ENCODE measurements at places on chromosomes 4 and X.

- no peak for DNase-seq
Measured at GRCh38 chrX:106903291-106903824, at the start of gene RIPPLY1. RIPPLY1 (minus strand) TSS chrX:106903341; CDS start chrX:106903287, 54 bp downstream.

DNA sequence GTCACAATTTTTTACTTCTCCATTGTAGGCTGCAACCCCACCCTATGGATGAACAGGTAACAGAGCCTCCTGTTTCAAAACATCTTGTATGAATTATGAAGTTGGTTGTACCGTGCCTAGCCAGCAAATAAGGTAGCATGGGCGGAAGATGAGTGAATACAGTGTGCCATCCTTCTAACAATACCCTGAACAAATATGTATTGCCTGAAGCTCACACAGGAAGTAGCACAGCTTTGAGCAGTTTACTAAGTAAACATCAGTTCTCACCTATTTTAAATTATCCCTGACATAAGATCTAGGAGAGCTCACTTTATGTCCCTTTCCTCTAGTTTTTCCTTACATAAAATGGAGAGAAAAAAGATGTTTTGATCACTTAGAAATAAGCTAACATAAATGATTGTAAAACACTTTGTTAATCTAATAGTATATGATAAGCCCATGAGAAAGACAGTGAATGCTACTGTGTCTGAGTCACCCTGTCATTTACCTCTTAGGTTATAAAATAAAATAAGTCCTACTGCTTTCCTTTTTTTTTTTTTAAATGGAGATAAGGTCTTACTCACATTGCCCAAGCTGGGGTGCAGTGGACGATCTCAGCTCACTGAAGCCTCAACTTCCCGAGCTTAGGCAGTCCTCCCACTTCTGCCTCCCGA is 36.6 kb downstream of the GRSF1 start:
- no peak for DNase-seq

DNA sequence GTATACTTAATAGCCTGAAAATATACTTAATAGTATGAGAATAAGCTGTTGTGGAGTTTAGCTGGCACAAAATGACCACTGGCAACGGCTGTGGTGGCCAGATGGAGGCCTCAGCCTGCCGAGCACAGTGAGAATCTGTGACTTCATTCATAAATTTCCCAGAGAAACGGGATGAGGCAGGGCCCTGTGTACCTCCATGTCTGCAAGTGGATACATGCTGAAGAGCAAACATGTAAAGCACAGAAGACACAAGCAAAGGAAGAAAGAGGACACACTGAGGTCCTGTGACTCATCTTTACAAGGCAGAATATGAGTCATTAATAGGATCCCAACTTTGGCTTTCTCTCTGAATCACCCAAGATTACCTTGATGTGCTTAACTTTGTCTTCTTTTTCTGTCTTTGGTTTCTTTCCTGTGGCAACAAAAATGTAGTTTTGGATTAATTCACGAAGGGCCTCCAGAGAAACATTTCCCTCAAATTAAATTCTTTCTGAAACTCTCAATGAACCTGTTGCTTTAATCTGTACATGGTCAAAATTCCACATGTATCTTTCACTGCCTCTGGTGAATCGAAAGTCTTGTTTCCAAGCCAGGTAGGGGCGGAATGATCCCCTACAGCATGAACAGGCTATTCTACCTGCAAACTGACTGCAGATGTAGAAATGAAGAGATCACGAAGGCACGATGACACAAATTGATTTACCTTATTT is 56.4 kb downstream of the IRF2 start:
- DNase-seq: no peak

GRCh38 chr4:173135241-173135847 is 33.3 kb upstream of the GALNT7 start:
- DNase-seq: no peak

GRCh38 chr4:41323179-41323578 is 66.5 kb downstream of the UCHL1 start:
- DNase-seq: no peak

DNA sequence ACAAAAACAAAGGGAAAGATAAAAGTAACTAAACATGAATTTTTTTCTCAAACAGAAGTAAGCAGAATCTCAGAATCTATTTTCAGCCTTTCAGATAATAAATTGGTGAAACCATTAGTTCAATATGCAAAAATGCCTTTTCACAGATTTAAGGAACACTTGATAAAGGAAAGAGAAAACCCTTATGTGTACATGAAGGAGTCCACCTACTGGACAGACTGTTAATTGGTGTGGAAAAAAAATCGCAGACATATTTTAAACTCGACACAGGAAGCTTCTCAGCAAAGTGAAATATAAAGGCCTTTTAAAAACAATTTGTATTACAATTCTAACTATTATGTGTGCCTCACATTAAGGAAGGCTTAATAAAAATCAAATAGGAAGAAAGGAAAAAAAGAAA is 22.3 kb downstream of the COX7B2 start:
- no peak for DNase-seq

GRCh38 chrX:56763556-56764152 is 34.6 kb downstream of the NBDY start:
- DNase-seq: no peak

GRCh38 chr4:119152741-119153140 is 17.1 kb downstream of the MYOZ2 start:
- no peak for DNase-seq

GRCh38 chr4:11618666-11619282 is 190.1 kb upstream of the HS3ST1 start:
- no peak for DNase-seq

DNA sequence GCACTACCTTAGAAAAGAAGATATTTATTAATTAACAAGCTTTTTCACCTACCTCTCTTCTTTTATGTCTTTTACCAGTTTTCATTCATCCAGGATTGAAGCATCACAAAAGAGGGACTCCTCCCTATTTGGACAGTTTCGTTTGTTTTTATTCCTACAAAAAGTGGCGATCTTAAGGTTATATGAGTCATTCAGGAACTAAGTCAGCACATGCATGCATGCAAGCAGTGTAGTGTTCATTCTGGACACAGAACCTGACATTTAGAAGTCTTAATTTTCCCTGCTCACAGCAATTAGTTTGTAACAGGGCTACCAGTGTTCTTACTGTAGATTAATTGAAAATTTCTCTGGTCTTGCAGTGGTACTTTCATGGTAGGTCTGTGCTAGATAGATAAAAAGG is 47.9 kb upstream of the QRFPR start:
- DNase-seq: no peak

- DNase-seq: no peak
Measured at GRCh38 chrX:9897761-9898161, 69.4 kb upstream of the CLDN34 start.

DNA sequence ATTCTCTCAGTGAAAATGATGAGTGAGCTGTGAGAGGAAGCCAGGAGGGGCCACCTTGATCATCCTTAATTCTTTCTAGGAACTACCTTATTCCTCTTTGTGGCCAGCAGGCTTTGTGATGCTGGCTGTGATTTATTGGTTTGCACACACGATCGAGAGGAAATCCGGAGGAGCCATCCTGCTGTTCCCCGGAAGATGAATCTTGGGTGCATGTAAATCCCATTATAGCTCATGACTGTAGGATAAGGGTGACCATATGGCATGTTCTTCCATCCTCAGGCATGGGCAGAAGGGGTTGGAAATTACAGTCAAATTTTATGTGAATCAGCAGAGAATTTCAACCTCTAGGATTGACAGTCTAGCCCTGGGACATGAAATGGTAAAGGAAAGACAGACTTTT is 254.5 kb downstream of the UNC5C start:
- no peak for DNase-seq

GRCh38 chr4:26985873-26986272 is 125.2 kb downstream of the STIM2 start:
- no peak for DNase-seq

GRCh38 chr4:11049001-11049400 is 364.4 kb upstream of the CLNK start:
- no peak for DNase-seq

DNA sequence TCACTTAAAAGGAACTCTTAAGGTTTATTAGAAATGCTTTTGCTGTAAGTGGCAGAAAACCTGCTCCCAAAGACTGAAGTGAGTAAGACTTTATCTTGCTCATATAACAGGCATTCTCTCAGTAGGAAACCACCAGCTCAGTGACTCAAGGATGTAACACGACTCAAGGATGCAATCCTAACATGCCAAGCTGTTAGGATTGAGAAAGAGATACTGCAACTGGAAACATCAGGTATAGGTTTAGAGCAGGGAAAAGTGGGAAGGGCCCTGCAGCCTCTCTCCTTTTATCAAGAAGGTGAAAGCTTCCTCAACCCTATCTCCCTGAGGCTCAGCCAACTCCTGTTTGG is 11.9 kb upstream of the SLC9A7 start:
- DNase-seq: no peak

DNA sequence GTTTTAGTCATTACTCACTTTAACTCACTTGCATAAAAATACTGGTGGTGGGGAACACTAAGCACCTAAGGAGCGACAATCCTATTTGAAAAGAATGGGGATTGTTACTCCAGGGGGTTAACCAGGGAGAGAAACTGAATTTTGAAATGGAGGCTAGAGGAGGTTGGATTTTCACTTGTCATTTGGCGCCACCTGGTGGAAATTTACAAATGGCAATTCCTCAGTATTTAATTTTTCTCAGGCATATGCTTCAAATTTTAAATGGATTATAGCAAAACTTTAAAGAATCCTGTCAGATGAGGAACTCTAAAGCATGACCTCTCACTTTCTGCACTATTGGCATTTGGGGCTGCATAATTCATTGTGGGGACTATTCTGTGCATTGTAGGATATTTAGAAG is 2.7 kb upstream of the GEMIN8 start:
- no peak for DNase-seq

GRCh38 chrX:11953615-11954014 is 184.7 kb upstream of the FRMPD4 start:
- DNase-seq: no peak

DNA sequence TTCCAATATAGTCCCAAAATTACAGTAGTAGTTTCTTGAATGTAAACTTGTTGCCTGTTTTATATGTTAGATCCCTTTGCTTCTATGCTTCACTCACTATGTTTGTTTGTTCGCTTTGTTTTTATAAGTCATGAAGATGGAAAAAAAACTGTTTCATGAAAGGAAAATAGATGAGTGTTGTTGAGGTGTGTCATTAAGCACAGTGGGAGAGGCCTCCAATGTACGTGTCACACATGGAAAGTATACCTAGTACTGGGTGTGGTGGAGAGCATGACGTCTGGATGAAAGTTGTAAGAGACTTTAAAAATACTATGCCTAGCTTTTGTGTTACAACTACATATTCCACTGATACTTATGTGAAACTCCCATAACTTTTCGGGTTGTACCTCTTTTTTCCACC is 28.4 kb downstream of the PLS3 start:
- no peak for DNase-seq

GRCh38 chr4:183855323-183856190 is 49.5 kb upstream of the STOX2 start:
- DNase-seq: no peak

- no peak for DNase-seq
Measured at GRCh38 chr4:119829326-119829725, 200.7 kb upstream of the PDE5A start.

GRCh38 chr4:71930459-71930858 is 101.3 kb upstream of the NPFFR2 start:
- no peak for DNase-seq

- DNase-seq: peak; percentile 6
Measured at GRCh38 chrX:107825698-107826237, at the start of gene MID2. MID2 (plus strand) TSS chrX:107825866; CDS start chrX:107826427, 561 bp downstream.

DNA sequence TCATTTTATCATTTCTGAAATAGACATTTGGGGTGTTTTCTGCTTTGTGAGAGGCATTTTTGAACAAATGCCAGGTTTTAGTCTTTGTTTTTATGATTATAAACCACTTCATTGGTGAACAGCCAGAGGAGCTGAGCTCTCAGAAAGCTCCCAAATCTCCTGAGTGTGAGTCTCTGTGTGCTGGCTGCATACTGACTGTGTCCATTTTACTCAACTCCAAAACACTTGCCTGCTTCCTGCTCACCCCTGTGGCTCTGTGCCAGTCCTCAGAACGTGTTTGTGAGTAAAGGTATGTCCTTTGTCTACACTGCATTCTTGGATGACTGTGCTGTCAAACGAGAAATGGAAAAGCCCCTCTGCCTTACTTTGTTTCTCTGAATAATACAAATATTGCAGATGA is 5.4 kb upstream of the LRAT start:
- no peak for DNase-seq

DNA sequence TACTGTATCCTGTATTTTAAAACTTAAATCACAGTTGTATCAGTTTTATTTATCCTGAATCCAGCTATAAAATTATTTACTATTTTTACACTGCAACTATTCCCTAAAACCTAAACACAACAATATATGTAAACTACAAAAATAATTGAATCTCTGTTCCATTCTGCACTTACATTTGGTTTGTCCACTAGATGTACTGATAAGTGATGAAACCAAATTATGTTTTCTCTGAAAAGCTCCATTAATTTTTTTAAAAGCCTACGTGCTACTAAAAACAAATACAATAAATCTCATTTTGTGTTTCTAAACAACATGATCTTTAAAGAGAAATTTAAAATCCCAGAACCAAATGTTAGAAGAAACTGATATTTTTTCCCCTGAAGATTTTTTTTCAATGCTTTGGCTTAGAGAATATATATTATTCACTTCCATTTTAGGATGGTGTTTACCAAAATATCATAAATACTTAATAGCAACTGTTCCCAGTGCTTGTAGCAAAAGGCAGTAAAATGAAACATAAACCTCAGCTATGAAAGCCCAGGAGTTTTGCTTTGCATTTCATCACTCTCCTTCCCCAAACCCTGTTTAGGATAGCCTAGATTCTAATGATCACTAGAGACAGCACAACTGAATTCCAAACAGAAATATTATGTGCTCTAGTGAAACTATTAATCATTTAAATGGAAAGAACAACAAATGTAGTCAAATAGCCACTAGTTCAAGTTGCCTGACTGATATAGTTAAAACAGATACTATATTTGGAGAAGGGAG is 19.7 kb downstream of the ANTXR2 start:
- no peak for DNase-seq

- no peak for DNase-seq
Measured at GRCh38 chrX:118724775-118725174, 2.6 kb upstream of the IL13RA1 start.

Data from GM19239 (cell line).